ENCODE measurements at places on chromosomes 3 and 15.

- no peak for DNase-seq
Measured at GRCh38 chr3:46674031-46674845, 19.2 kb downstream of the ALS2CL start.

GRCh38 chr3:121663171-121663847 lies 2.6 kb upstream of the HCLS1 start:
- no peak for DNase-seq

GRCh38 chr15:40437752-40438687 lies 2.7 kb upstream of the BAHD1 start:
- no peak for DNase-seq

- DNase-seq: no peak
Measured at GRCh38 chr15:72200395-72201237, 3.0 kb upstream of the GRAMD2A start.

- DNase-seq: no peak
Measured at GRCh38 chr3:111782447-111782782, 76.7 kb upstream of the PHLDB2 start.

DNA sequence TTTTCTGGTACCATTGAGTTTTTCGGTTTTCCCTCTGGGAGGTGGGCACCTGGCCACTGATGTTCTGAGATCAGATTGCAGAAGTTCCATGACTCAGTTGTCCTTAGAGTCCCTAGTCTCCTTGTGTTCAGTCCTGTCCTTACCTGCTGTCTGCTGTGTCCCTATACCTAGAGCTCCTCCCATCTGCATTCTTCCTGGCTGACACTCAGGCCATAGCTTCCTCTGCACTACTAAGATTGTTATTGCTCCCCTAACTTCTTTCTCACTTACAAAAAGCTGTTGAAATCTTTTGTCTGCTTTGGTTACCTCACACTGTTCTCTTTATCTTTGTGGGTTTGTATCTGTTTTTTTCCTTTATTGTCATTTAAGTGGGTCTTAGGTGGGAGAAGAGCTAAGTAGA lies 13.2 kb downstream of the USP3 start:
- DNase-seq: no peak

GRCh38 chr3:187636528-187636927 lies 33.7 kb downstream of the SST start:
- DNase-seq: no peak

GRCh38 chr15:40302981-40303380 lies 4.8 kb downstream of the PLCB2 start:
- DNase-seq: no peak

DNA sequence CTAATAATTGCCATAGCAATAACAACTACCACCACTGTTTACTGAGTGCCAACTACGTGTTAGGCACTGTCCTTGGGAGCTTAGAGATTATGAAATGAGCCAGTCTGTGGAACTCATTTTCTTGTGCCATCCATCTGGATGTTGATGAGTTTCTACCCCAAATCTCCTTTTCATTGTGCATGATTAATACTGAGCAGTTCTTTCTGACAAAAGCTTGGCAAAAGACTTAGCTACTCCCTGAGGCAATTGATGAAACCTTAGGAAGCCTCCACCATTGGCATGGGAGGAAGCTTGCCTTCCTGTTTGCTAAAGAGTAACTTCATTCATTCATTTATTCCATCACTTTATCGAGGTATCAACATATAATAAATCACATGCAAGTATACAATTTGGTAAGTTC lies 39.8 kb downstream of the PRICKLE2 start:
- no peak for DNase-seq

DNA sequence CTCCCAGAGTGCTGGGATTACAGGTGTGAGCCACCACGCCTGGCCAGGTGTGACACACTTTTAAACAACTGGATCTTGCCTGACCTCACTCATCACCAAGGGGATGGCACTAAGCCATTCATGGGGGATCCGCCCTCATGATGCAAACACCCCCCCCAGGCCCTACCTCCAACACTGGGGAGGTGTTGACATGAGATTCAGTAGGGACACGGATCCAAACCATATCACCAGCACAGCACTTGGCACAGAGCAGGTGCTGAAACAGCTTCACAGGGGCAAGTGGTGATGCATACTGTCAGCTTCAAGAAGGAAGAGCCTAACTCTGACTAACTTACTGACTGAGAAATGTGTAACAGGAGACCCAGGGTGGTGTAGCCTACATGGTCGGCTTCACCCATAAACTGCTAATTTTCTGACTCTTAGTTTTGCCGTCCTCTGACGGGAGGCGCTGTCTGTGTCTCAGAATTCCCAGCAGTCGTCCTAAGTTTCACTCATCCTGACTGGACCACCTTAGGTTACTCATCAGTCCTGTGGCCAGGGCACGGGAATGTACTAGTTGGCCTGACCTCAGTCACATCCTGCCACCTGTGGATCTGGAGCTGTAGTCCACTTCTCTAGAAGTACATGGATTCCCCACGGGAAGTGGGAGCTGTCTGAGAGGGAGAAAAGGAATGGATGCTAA lies 81.9 kb upstream of the PLXNA1 start:
- DNase-seq: no peak

DNA sequence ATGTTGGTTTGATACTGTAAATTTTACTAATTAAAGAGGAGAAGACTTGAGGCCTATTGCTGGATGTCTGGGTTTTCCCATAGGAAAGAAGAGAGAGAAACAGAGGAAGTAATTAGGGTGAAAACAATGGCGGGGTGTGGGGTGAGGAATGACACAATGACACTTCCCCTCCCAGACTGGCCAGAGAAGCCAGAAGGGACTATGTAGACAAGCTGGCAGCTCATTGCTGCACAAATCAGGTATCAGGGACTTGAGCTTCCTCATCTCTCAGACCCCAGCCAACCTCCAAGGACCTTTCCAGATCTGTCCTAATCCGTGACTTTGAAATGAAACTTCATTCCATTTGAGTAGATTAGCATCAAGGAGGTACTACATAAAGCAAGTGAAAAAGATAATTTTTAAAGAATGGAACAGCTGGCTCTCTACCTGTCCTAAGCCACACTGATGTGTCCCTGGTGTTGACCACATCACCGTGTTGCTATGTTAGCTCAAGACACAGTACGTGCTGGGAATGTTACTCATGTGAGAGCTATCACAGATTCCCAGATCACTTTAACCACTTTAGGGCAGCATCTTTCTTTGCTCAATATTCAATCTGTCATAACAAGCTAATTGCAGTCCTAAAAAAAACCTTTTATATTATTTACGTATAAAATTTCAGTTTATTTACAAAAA lies 22.2 kb downstream of the TMEM212 start:
- no peak for DNase-seq

GRCh38 chr3:139836698-139837464 lies 98.1 kb upstream of the CLSTN2 start:
- no peak for DNase-seq

- DNase-seq: no peak
Measured at GRCh38 chr3:69426291-69426966, 40.5 kb upstream of the FRMD4B start.

DNA sequence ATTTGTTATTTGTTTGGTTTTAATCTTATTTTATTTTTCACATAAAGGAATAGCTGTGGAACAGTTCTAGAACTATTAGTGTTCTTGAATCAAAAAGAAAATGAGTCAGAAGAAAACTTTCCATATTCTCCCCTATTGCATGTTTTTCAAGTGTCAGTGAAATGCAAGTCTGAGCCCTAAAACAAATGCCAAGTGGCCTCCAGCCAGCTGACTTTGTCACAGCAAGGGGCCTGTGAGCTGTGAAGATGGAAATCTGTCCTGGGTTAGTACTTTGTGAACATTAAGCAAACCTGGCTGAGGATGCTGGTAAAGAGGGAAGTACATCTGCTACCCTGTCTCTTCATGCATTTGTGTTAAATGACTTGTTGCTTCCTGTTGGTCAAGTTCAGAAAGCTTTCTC lies 14.2 kb downstream of the LRRC49 start:
- no peak for DNase-seq

- peak; percentile 79 for DNase-seq
Measured at GRCh38 chr3:161576714-161577510, 80.3 kb downstream of the OTOL1 start.

GRCh38 chr15:68666812-68667450 lies 88.1 kb downstream of the CORO2B start:
- no peak for DNase-seq

DNA sequence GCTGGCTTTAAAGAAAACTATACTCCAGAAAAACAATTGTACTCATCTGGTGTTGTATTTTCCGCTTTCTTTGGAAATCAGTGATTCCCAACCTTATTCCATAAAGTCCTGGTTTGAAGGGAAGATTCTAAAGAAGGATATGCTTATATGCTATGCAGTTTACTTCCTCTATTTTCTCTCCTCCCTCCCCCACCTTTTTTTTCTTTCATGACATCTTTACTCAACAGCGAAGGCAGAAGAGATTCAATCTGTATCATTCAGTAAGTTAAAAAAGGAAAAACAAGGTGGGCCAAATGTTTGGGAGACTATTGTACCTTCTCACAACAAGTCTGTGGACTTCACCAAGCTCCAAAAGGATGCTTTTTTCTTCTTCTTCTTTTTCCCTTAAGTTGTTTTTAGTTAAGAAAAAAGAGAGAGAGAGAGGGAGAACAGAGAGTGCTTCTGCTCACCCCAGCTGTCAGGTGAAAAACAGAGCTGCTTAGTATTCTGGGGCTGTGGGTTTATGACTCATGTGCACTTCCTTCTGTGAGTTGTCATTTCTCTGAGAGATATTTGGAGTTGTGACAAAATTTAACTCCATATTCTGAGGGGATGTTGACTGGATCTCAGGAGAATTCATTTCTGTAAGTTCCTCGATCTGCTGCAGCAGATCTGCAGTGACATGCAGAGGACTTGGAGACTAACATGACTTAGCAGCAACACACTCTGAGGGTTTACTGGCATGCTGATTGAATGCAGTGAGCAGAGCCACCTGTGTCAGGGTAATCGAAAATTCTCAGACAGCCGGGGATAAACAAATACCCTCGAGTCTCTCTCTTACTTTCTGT lies 70.7 kb downstream of the SSR3 start:
- DNase-seq: no peak

- no peak for DNase-seq
Measured at GRCh38 chr3:141413801-141414689, 45.7 kb downstream of the ZBTB38 start.

DNA sequence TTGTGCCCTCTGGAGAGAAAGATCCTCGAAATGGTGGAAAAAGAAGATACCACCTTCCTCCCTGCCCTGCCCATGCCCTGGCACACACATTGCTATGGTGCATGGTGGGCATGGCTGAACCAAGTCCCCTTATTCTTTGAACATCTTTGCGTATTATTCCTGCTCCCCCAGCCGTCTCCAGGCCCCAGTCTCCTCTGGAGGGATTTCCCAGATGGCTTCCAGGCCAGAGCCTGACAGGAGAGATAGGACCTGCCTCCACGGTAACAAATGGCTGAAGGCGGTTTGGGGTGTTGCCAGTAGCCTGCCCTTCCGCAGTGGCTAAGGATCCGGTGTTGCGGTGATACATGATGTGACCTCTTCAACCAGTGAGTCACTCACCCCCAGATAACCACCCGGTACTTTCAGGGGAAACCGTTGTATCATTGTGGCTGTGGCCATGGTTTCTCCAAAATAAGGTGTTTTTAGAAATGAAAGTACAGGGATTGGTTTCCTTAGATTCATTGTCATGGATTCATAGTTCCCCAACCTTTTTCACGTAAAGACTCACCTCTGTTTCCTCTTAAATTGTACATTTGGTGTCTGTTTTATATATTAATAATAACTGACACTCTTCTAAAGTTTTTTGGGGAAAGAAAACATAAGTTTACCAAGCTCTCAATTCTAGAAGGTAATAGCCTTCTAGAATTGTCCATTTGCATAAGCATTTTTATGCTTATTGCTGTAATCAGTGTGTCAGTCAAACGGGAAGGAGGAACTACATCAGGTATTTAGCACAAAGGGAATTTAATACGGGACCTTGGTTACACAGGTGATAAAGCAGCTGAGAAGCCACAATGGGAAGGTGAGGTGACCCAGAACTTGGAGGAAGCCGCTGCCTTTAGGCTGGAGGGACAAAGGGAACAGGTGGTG lies 25.9 kb downstream of the SMAD3 start:
- peak; percentile 85 for DNase-seq

GRCh38 chr3:170740726-170741591 lies 129.0 kb downstream of the RPL22L1 start:
- no peak for DNase-seq

- DNase-seq: no peak
Measured at GRCh38 chr3:111915905-111916304, 56.8 kb downstream of the PHLDB2 start.

- no peak for DNase-seq
Measured at GRCh38 chr15:22251422-22251821, 171.1 kb downstream of the OR4M2 start.

DNA sequence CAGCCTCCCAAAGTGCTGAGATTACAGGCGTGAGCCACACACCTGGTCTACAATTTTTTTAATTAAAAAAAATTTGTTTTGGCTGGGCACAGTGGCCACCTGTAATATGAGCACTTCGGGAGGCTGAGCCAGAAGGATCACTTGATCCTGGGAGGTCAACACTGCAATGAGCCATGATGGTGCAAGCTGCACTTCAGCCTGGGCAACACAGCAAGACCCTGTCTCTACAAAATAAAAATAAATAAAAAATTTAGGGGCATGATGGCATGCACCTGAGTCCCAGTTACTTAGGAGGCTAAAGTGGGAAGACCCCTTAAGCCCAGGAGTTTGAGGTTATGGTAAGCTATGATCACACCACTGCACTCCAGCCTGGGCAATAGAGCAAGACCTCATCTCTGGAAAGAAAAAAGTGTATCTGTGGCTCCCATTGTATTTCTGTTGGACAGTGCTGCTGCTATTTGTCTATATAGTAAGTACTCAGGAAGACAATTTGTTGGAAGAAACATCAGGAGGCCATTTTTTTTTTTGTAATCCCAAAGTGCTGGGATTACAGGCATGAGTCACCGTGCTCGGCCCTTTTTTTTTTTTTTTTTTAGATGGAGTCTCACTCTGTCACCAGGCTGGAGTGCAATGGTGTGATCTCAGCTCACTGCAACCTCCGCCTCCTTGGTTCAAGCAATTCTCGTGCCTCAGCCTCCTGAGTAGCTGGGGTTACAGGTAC lies 27.5 kb upstream of the SH3BP5 start:
- DNase-seq: no peak

DNA sequence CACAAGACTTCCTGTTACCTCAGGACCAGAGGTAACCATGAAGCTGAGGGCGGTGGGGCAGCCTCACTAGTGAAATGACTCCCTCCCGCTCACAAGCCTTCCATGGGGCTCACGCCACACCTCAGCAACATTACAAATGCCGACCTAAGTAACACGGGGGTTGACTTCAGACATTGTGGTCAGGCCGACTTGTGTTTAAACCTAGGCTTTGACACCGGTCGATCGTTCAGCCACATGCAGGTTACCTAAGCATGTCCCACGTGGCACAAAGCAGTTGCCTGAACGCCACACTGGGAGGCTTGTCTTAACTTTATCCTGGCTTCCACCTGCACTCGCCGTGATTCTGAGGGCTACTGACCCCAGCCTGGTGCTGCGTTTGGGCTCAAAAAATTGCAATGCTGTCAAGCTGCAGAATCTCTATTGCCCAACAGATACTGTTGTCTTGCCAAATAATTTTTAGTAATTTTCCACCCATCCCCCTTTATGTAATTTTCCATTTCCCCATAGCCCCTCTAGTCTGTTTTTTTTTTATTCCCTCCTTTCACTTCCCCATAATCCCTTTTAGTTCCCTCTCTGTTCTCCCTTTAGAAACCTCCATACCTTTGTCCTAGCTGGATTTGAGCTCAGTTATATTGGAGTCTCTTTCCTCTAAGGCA lies 158.6 kb upstream of the RGMA start:
- DNase-seq: no peak
